ENCODE measurements at places on chromosomes 6 and 20. TPM values are rescaled to one million over a fixed set of nuclear protein-coding genes. Genes with fewer than 3 reads are reported as not detected.

DNA sequence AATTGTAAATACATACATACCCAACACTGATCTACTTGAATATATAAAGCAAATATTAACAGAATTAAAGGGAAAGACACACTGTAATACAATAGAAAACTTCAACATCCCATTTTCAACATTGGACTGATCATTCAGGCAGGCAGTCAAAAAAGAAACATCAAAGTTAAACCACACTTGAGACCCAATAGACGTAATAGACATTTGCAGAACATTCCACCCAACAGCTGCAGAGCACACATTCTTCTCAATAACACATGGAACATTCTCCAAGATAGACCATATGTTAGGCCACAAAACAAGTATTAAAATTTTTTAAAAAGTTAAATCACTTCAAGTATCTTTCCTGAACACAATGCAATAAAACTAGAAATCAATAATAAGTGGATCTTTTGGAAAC, 698.2 kb downstream of the COL12A1 start:
- DNase-seq: no peak

Gene FOXC1
- 20.8 TPM for total RNA-seq

- no peak for DNase-seq
Observed at GRCh38 chr6:26199057-26199772, 112.0 kb downstream of the HFE start.

Gene GRM4
- 4.2 TPM for total RNA-seq

GRCh38 chr6:167151648-167152047, 6.1 kb downstream of the GPR31 start:
- DNase-seq: no peak

DNA sequence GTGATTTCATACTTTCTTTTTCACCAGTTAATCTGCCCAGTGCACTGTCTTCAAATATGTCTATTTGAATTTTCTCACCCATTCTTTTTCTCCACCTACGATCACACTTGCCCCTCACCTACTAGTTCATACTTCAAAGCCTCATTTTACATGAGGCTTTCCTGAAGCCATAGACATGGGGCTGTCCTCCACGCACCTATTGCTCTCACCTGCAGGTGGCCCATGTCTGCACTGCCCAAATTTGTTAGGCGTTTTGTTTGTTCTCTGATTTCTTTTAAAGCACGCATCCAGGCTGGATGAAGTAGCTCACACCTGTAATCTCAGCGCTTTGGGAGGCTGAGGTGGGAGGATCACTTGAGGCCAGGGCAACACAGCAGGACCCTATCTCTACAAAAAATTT, 106.8 kb upstream of the RIPOR2 start:
- DNase-seq: no peak

DNA sequence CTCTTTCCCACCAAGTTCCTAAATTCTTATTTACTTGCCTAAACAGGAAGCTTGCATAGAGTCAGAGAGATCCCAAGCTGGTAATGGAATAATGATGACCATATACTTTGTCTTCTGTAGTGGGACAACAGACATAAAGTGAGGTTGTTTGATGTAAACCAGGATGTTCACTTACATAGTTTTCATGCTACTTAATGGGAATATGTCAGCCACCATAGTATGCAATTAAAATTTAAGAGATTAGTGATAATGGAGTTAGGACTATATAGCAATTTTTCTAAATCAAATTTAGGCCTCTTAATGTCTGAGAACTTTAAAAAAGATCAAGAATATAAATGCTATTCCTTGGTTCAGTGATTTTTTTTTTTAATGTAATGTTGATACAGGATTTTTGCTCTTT, 180.6 kb downstream of the BCKDHB start:
- no peak for DNase-seq

Gene ATF6B
- total RNA-seq: 99.3 TPM

GRCh38 chr6:137964876-137965275, 97.8 kb downstream of the TNFAIP3 start:
- DNase-seq: no peak

Gene LKAAEAR1
- not detected for total RNA-seq

DNA sequence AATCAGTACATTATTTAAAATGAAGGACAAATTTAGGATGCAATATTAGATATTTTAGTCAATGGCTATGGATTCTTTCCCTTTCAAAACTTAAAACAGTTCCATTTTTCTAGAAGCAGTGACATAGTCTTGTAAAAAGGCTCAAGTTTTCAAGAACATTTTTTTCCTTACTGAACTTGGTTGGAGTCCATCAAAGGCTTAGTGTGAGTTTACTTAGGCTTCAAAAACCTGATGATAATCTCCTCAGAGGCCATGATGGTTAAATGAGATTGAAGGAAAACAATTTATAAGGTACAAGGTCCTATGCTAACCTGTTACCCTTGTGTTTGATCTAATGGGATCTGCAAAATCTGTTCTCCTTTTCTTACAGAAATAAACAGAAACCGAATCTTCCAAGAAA, 531.8 kb downstream of the UTRN start:
- DNase-seq: no peak

DNA sequence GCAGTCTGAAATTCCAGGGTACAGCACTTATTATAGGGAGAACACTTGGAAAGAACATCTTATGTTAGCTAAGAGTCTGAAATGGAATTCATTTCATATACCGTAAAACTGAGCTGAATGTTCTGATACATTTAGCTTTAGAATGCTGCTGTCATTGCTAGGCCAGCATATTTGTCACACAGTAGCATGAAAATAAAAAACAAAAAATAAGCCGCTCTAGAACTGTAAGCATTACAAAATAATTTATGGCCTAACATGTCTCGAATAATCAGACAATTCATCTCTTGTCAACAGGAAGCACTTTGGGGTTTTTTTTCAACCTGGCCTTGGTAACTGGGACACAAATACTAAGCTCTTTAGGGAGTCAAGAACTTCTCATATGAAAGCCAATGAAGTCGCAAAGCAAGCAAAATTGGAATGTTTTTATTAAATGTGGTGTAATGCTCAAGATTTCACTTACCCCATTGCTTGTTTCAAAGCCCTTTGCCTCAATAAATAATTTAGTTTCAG, 115.7 kb downstream of the PHACTR1 start:
- no peak for DNase-seq

DNA sequence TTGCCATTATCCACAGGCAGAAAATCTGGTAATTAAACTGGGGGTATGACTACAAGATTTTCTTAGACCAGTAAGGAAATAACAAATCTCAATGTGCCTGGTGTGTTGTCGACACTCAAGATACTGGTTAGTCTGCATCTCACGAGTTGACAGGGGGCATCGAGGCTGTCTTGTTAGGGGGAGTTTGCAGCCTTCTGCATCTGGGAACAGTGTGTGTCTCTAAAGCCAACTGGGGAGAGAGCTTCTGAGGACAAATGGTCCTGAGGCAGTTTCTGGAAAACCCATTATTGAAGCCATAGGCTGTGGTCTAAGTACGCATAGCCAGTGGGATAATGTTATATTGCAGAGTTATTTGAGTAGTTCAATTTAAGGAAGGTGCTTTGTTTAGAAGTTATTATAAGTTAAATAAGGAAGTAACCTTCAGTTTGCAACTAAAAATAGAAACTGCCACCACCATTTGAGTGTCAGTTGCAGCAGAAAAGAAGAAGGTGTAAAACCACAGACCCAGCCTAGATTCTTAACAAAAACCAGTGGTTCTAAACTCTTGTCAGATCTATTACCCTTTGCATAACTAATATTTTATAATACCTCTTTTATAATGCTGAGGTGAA, 15.4 kb upstream of the MAPK13 start:
- no peak for DNase-seq

DNA sequence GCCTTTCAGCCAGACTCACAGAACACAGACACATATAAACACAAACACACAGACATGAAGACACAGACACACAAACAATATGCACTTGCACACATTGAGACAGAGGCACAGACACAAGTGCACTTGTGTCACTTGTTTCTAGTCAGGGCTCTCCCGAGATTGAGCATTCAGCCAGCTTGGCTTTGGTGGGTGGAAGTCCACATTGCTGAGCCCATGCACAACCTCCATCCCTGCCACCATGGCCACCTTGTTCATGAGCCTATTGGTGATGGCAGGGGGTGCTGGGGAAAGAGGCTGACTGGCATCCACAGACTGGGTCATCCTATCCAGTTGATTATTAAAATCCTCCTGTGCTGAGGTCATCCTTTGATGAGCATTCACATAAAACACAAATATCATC, 11.5 kb upstream of the CST7 start:
- no peak for DNase-seq

GRCh38 chr6:87846434-87846833, 144.4 kb upstream of the AKIRIN2 start:
- DNase-seq: no peak

GRCh38 chr20:43542161-43542560, 16.7 kb upstream of the SGK2 start:
- DNase-seq: no peak

Gene HLA-DQA2
- not detected for total RNA-seq

- DNase-seq: no peak
Observed at GRCh38 chr6:161137839-161138542, 135.9 kb downstream of the AGPAT4 start.

DNA sequence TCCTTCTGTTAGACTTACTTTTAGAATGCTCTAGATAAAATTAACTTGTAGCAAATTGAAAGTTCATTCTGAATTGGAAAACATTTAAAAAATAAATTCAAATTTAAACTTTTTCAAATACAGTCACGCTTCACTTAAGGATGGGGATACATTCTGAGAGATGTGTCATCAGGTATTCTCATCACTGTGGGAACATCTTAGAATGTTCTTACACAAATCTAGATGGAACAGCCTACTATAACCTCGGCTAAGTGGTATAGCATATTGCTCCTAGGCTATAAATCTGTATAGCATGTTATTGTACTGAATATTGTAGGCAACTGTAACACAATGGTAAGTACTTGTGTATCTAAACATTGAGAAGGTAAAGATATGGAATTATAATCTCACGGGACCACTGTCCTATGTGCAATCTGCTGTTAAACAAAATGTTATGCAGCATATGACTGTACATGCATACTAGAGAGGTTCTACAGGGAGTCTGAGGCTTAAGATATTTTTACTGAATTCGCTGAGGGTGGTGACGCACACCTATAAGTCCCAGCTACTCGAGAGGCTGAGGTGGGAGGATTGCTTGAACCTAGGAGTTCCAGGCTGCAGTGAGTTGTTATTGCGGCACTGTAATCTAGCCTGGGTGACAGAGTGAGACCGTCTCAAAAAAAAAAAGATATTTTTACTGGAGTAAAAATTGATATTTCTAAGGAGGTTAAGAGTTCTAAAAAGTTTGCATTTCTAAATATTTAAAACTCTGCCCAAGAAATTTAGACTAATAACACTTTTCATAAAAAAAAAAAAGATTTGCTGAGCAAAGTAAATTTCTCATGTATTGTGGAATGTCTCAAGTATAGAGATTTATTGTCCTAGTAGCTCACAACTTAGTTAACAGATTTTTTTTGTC, 87.3 kb upstream of the TULP1 start:
- DNase-seq: no peak

DNA sequence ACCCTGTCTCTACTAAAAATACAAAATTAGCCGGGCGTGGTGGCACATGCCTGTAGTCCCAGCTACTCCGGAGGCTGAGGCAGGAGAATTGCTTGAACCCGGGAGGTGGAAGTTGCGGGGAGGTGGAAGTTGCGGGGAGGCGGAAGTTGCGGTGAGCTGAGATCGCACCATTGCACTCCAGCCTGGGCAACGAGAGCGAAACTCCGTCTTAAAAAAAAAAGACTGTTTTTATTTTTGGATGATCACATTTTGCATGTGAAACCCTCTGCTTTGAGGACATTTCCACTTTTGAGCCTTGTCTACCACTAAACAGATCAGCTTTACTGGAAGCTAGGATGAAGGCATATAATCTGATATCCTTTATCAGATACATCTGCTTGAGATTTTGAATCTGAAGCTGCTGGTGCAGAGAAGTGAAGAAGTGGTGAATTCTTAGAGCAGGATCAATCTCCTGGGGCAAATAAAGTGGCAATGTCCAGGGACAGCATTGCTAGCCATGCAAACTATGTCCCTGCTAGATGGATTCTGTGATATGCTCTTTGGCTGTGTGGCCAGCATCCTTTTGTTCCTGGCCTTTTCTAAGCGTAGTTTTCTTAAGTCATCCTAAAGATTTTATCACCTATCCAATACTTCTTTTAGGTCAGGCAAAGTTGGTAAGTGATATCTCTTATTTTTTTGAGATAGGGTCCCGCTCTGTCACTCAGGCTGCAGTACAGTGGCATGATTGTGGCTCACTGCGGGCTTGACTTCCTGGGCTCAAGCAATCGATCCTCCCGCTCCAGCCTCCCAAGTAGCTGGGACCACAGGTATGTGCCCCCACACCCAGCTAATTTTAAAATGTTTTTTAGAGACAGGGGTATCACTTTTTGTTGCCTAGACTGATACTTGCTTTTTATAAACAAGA, 23.3 kb downstream of the RBL1 start:
- DNase-seq: no peak

- DNase-seq: no peak
Observed at GRCh38 chr6:163708466-163708865, 293.9 kb downstream of the QKI start.

DNA sequence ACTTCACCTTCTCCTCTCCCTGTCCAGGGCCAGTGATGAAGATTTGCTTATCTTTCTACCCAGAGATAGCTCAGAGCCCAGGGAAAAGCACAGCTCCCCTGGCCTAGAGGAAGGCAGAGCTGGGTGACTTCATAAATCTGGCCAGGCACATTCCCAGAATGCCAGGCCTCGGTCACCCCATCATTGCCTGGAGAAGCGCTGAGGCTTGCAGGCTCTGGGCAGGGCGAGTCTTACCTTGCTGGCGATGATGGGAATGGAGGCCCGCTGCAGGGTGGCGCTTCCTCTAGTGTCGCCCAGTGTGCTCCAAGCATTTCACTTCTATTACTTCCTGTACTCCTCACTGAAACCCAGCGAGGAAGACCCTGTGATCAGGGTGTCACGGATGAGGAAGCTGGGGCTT, 60.1 kb downstream of the DAAM2 start:
- no peak for DNase-seq

GRCh38 chr20:5191829-5192569, 65.2 kb downstream of the CDS2 start:
- DNase-seq: no peak

DNA sequence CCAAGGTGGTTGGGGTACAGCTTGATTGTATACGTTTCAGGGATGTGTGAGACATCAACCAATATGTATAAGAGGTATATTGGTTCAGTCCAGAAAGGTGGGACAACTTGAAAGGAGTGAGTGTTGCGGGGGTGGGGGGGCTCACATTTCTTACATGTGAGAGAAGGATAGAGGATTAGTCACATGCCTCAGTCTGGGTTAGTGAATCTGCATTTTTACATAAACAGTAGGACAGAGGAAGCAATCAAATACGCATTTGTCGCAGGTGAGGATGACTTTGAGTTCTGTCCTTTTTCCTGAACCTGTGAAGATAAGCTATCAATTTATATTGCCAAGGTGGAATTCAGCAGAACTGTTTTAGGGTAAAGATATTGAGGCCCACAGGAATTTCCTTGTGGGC, 42.1 kb upstream of the TBC1D32 start:
- DNase-seq: no peak

Gene TMEM244
- not detected for total RNA-seq

Gene MAP3K7
- total RNA-seq: 20.2 TPM

- peak; percentile 27 for DNase-seq
Observed at GRCh38 chr20:37528446-37529213, 954 bp upstream of the BLCAP start.

GRCh38 chr6:37987018-37987417, 167.5 kb downstream of the ZFAND3 start:
- DNase-seq: no peak

- no peak for DNase-seq
Observed at GRCh38 chr6:137847748-137848147, 19.3 kb upstream of the TNFAIP3 start.

GRCh38 chr6:69795469-69796072, 1.2 kb downstream of the LMBRD1 start:
- DNase-seq: no peak

Gene MRAP2
- total RNA-seq: 0.74 TPM
